SW 1271 (cell line): ENCODE measurements at places on chromosomes 12 and 14.

DNA sequence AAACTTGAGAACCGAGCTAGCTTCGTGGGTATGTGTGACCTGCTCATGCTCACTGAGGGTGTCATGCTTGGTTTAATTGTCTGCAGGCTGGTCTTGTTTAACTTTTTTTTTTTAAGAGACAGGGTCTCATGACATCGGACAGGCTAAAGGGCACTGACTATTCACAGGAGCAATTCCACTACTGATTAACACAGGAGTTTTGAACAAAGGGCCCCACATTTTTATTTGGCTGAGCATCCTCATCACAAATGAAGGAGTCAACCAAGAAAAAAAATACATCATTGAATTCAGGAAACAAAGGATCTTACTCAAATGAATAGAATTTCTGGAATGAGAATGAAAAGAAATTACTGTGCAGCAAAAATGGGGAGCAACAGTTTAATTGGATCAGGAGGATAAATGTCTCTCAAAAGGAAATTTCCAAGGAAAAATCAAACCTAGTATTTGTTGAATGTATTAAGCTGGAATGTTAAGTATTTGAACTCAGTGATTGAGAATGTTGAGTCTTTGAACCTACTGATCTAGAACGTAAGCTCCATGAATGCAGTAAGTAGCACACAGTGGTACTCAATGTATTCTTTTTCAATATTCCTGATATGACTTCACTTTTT, 20.8 kb upstream of the PYROXD1 start:
- DNase-seq: no peak

DNA sequence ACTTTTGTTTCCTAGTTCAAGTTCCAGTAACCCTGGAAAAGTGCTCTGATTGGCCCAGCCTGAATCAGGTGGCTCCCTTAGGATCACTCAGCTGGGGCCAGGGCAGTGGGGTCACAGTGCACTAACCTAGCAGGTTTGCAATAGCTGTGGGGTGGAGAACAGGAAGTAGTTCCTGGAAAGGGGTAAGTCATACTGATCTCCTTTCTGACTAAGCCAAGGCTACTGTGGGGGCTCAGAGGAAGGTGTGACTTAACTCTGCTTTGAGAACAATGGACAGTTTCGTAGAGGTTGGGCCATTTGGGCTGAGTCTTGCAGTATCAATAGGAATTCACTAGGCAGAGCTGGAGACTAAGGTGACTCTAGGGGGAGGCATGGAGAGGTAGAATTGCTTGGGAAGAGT, 89.4 kb downstream of the KIF26A start:
- DNase-seq: no peak

- DNase-seq: no peak
These were observed 108.4 kb downstream of the PTPRR start for GRCh38 chr12:70812136-70812535.

GRCh38 chr12:93358821-93359220, 18.9 kb upstream of the NUDT4 start:
- no peak for DNase-seq

- DNase-seq: no peak
These were observed 117.4 kb downstream of the GCH1 start for GRCh38 chr14:54785136-54785777.
